LoVo (cell line): ENCODE measurements at places on chromosomes 12 and 14.

- no peak for DNase-seq
Measured at GRCh38 chr12:46535907-46536306, 163.3 kb upstream of the SLC38A2 start.

DNA sequence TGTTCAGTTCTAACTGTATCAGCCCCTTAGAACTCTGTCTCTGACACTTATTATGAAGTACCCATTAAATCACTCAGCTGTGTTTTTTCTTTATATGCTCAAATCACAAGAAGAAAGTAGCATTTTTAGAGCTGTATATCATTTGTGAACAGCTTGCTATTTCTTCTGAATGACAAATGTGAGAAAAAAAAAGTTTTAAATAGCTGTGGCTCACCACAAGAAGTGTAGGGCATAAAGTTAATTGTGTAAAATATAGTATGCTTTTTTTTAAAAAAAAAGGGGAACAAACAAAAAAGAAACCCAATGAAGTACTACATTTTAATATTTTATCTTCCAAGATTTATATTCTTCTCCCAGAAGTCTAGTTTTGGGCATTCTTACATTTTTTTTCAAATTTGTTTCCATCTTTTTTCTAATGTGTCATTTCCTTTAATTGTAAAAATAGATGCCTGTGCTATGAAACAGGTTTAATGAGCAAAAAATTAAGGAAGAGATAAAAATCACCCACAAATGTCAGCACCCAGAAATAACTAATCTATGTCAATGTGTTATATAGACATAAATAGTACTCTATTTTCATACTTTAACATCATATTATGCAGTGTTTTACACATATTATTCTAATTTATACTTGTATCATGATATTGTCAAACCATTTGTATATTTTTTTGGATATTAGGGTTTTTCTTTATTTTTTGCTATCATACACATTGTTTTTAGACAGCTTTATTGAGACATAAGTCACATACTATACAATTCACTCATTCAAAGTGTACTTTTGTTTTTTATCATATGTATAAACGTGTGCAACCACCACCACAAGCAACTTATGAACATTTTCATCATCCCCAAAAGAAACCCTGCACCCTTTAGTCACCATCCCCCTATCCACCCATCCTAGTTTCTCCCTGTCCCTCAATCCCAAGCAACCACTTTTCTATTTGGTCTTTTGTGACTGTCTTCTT, 22.4 kb upstream of the LRRK2 start:
- no peak for DNase-seq

DNA sequence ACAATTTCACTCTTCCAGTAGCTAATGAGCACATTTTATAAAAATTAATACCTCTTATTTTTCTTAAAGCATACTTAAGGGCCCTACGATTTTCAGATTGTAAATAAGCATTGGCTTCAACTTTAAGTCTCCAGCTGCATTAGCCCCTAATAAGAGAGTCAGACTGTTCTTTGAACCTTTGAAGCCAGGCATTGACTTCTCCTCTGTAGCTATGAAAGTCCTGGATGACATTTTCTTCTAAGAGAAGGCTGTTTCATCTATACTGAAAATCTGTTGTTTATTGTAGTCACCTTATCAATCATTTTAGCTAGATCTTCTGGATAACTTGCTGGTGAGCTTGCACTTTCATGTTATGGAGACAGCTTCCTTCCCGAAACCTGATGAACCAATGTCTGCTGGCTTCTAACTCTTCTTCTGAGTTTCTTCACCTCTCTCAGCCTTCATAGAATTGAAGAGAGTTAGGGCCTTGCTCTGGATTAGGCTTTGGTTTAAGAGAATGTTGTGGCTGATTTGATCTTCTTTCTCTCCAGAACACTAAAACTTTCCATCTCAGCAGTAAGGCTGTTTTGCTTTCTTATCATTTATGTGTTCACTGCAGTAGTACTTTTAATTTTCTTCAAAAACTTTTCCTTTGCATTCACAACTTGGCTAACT, 377.1 kb upstream of the RGS6 start:
- no peak for DNase-seq

GRCh38 chr14:81068176-81068782, 112.9 kb downstream of the TSHR start:
- DNase-seq: no peak

DNA sequence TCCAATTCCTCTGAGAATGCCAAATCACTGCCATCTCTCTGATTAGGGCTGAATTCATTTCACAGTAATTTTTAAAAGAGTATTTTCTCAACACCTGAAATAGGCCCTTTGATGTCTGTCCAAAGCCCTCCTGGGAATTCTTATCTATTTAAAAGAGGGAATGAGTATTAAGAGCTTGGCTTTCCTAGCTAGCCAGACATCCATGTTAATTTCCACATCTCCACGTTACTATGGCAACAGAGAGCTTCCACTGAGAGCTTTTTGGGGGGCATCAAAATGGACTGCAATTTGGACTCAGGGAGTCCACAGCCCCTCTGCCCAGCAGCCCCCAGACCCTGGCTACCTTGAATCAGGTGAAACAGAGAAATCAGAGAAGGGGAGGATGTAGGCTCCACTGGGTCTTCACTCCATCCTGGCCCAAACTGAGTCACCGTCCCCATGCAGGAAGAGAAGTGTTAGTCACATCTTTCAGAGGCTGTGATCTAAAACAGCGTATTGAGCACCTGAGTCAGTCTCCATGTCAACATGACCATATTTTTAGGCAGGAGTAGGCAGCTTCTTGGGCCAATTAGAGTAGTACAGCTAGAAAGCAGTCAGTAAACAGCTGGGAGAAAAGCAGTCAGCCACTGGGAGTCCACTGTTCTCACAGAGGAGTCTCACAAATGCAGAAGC, 7.0 kb upstream of the FICD start:
- DNase-seq: no peak

GRCh38 chr14:69749956-69750355, 17.0 kb upstream of the SRSF5 start:
- peak; percentile 52 for DNase-seq

DNA sequence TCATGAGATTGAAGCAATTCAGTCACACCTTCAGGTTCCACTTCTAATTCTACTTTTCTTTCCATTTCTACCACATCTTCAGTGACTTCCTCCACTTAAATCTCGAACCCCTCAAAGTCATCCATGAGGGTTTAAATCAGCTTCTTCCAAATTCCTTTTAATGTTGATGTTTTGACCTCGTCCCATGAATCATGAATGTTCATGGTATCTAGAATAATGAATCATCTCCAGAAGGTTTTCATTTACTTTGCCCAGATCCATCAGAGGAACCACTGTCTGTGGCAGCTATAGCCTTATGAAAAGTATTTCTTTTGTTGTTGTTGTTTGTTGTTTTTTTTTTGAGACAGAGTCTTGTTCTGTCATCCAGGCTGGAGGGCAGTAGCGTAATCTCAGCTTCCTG, 7.6 kb downstream of the RXYLT1 start:
- no peak for DNase-seq

DNA sequence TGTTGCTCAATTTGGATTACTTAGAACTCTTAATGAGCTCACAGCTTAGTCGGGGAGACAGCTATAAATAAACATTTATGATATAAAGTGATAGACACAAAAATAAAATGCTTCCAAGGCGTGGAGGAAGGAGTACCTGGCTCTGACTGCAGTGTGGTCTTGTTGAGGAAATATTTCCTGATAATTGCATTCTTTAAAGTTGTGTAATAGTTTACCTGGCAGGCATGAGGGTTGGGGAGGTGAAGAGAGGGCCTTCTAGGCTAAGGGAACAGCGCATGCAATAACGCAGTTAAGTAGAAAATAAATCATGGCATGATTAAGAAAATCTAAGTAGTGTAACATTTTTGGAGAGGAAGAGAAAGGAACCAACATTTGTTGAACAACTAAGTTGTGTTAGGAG, 260.5 kb upstream of the ATP2B1 start:
- DNase-seq: peak; percentile 71

- DNase-seq: peak; percentile 30
Measured at GRCh38 chr12:49580572-49581535, 12.9 kb upstream of the MCRS1 start.

GRCh38 chr12:43848786-43849185, 12.9 kb downstream of the TMEM117 start:
- DNase-seq: no peak

DNA sequence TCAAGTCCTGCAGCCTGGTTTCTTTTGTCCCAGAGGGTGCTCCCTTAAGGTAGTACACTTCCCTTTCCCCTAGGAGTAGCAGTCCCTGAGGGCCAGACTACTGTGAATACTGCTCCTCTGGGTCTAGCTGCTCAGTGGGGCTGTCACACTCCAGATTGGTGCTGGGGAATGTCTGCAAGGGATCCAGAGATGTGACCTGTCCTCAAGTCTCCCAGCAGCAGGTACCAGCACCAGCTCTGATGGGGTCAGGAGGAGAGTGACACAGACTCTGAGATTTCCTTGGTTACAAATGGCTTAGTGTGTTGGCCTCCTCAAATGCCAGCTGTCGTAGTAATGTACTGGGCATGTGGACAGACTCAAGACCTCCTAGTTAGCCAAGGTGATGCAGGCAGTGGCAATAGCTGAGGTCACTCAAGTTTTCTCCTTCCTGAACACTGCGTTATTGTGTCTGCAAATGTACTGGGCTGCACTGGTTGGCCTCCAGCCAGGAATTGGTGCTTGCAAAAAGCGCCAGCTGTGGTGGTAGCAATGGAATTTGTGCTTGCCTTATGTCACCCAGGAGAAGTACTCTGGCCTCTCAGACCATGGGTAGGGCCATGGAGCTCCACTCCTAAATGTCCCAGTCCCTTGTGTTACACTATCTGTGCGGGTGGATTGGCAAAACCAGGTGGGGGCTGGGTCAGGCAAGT, 36.4 kb upstream of the AEBP2 start:
- no peak for DNase-seq

- DNase-seq: no peak
Measured at GRCh38 chr14:31712244-31713127, 151.3 kb downstream of the NUBPL start.

DNA sequence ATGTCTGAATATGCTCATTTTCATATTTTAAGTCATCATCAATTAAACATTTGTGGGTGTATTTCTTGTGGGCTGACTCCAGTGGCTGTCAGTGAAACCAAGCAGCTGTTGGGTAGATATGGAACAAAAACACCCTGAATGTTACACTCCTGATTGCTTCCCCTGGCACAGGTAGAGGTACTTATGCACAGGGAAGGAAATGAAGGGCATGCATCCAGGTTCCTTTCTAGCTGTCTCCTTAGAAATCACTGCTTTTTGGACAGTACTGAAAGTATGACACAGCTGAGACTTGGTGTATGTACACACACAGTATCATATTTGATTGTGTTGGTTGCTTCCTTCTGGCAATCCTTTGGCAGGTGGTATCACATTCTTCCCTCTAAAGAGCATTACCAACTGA, 1006.7 kb downstream of the DIO2 start:
- no peak for DNase-seq

GRCh38 chr12:104692557-104693218, 235.9 kb downstream of the CHST11 start:
- no peak for DNase-seq

DNA sequence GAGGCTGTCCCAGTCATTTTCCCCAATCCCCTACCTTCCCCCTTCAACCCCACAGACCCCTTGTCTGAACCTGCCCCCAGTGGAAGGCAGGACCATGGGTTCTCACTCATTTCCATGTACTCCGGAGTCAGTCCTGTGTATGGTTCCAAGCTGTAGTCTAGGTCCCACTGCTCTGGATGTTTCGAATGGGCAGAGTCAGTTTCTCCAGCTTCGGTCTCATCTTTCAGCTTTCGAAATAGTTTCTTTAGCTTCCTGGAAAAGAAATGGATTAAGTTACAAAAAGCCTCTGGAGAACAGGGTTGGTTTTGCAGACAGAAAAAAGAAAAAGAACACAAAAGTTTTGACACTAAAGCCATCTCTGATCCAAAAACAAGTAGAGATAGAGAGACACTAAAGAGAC, 167.5 kb downstream of the NTF3 start:
- no peak for DNase-seq
